Stimulated activated CD4-positive, alpha-beta T cell treated with anti-CD3 and anti-CD28 coated beads, Interleukin-2, amount 100 ng/mL, for 48 hours (primary cell): ENCODE measurements at places on chromosomes 5 and 9.

DNA sequence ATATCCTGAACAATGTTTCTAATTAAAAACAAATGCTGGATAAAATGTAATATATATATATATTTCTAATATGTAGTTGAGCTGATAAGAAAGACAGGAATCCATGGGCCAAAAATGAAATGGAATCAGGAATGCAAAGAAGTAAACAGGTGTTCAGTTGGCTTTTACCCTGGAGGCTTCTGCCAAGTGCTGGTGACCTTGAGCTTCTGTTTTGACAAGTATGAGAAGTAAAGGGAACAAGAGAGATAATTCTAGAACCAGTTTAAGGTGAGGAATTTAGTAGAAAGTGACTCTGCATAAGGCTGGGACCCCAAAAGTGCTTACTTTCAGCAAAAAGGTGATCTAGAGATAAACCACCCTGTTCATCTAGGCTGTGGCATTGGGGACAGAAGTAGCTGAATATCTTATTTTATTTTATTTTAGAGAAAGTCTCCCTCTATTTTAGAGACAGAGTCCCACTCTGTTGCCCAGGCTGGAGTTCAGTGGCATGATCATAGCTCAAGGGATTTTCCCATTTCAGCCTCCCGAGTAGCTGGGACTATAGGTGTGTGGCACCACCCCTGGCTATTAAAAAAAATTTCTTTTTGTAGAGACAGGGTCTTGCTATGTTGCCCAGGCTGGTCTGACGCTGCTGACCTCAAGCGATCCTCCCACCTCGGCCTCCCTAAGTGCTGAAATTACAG, 27.0 kb downstream of the DCAF10 start:
- DNase-seq, result no peak

DNA sequence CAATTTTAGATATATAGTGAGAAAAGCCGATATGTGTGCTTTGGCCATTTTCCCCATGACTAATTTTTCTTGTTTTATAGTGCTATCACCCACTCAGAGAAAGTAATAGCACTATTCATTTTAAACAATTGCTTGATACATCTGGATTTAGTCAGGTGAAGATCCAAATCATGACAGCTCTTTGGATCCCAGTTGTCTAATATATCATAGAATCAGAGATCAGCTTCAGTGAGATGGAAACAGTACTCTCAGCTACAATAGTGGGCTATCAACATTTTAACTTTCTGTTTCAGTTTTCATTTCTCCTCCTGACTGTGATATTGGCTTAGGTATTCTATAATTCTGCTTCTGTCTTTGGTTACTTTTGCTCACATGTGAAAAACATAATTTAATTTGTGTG, 38.7 kb downstream of the VCAN start:
- no peak for DNase-seq

GRCh38 chr5:35832762-35833161, 23.9 kb upstream of the IL7R start:
- no peak for DNase-seq

- no peak for DNase-seq
These were observed 82.3 kb downstream of the SLC38A9 start for GRCh38 chr5:55629815-55630214.

GRCh38 chr9:2241461-2241835, 226.3 kb downstream of the SMARCA2 start:
- DNase-seq, result no peak

- DNase-seq, result no peak
These were observed 110.4 kb upstream of the GRHPR start for GRCh38 chr9:37311938-37312708.

GRCh38 chr9:129675620-129676019, 10.2 kb downstream of the PRRX2 start:
- no peak for DNase-seq

DNA sequence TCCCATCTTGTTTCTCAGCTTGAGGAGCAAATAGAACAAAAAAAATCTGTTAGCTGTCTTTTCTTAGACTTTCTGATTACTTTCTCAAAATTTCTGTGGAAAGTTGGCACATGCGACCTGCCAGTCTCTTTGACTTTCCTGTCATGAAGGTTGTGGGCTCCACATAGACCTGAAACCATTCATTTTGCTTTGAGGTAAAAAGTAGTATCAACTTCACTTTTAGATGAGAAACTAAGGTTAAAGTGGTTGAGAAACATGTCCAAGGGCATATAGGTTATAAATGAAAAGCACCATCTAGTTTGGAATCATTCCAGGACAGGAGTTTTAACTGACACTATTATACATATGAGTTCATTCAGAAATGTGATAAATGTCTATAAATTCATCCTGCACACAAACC, 42.7 kb downstream of the ST8SIA4 start:
- DNase-seq, result no peak

DNA sequence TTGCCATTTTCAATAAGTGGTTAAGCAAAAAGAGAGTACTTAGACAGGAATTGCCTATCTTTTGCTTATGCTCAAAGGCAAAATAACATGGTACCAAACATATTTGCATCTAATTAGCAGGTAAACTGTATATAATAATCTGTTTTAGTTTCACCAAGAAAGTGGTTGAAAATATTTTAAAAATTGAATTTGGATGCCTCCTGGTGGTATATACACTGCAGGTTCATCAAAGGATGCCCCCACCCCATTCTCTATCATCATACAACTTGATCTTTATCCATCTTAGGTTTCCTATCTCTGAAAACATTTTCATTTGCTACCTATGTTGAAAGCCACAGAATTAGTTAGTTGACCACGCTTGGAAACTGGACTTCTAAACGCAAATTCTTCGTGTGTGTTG, 47.0 kb upstream of the MROH2B start:
- DNase-seq, result no peak

DNA sequence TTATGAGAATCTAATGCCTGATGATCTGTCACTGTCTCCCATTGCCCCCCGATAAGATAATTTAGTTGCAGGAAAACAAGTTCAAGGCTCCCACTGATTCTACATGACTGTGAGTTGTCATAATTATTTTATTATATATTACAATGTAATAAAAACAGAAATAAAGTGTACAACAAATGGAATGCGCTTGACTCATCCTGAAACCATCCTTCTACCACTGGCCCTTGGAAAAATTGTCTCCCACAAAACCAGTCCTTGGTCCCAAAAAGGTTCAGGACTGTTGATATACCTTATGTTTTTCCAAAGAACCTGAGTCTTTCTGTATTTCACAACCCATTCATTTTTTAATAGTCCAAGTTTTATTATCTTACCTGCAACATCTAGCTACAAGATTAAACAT, 403.5 kb downstream of the TAF11L14 start:
- no peak for DNase-seq

- DNase-seq, result no peak
These were observed 598 bp downstream of the MYO10 start for GRCh38 chr5:16935231-16936149.

DNA sequence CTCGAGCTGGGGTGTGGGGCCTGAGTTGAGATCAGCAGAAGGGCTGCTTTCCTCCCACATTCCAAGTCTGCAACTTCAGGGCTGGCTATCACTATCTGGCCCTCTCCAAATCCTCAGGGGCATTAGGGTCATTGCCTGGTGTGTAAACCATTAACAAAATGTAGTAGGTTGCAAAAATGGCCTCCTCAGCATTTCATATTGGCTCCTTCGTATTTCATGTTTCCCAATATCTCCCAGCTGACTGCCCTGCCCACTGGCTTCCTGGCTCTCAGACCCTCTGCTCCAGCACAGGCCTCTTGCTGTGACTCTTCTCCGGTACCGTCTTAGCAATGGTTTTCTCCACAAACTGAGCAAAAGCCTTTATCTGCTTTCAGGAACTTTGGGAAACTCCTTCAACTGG, 113.8 kb downstream of the GADD45G start:
- DNase-seq, result no peak

- DNase-seq, result no peak
These were observed 169.2 kb downstream of the HSPA4 start for GRCh38 chr5:133220851-133221674.

DNA sequence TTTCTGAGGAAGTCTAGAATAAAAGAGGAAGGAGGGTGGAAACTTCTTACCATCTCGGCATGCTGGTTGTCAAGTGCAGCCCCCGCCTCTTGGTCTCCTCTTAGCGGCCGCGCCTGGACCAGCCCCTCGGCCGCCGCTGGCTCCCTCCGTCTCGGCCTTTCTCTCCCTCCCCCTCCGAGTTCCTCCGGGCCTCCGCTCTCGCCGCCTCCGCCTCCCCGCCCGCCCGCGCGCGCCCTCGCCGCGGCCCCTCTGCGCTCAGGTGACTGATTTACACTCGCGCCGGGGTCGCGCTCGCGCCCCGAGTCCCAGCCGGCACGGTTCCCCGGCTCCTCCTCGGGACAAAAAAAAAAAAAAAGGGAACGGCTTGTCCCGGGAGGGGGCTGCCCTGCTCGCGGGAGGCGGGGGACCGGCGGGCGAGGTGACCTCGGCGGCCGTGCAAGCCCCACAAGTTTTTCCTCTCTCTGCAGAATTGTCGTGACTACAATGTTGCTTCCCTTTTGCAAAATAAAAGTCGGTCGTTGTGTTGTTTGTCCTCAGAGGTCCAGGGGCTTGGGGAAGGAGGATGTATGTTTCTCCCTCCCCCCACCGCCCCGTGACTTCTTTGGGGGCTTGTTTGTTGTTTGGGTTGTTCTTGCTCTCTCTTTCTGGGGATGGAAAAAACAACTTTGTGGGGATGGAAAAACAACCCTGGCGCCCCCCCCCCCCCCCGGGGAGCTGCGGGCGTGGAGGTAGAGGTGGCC, at the start of gene BNC2:
Gene BNC2 (minus strand): TSS at position 75 of the 740 bp plus-strand sequence. CDS start 22 bp downstream, at position 53.
- DNase-seq, result no peak

DNA sequence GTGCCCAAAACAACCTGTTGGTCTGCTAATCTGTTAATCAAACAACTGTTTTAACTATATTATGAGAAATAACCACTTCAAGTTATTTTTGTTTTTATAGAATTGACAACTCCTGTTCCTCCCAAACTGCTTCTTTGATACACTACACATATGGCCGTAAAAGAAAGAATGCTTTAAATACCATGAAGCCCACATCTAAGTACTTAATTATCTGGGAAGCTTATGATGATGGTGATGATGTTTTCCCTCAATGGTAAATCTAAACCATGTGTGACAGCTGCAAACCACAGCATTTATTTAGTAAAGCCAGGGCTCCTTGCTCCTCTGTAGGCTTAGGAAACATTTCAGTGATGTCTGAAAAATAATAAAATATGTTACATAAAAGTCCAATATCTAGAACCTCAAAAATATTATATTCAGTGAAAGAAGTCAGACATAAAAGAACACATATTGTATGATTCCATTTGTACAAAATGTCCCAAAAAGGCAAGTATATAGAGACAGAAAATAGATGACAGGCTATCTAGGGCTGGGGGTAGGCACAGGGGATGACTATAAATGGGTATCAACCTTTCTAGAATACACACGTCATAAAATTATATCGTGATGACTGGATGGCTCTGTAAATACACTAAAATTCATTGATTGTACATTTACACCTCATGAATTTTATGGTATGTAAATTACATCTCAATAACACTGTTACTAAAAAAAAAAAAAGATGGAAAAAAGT, 154.1 kb downstream of the EFNA5 start:
- no peak for DNase-seq

DNA sequence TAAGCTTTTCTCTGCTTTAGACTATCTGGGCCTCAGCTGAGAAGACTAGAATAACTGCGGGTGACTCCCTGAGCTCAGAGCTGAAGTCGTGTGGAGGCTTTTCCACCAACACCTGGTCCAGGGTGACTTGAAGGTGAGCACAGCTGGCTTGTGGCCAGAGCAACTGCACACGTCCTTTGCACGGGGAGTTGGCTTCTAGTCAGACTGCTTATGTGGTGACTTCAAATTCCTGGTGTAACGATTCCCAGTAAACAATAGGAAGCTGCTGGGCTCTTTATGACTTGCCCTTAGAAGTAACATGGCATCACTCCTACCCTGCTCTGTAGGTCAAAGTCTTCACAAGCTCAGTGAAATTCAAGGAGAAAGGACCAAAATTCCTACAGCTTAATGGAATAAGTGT, 800.6 kb upstream of the CDH6 start:
- DNase-seq, result no peak

GRCh38 chr9:77592476-77592875, 55.6 kb downstream of the GNA14 start:
- no peak for DNase-seq

- DNase-seq, result no peak
These were observed 91.7 kb downstream of the EDIL3 start for GRCh38 chr5:84292788-84293653.

DNA sequence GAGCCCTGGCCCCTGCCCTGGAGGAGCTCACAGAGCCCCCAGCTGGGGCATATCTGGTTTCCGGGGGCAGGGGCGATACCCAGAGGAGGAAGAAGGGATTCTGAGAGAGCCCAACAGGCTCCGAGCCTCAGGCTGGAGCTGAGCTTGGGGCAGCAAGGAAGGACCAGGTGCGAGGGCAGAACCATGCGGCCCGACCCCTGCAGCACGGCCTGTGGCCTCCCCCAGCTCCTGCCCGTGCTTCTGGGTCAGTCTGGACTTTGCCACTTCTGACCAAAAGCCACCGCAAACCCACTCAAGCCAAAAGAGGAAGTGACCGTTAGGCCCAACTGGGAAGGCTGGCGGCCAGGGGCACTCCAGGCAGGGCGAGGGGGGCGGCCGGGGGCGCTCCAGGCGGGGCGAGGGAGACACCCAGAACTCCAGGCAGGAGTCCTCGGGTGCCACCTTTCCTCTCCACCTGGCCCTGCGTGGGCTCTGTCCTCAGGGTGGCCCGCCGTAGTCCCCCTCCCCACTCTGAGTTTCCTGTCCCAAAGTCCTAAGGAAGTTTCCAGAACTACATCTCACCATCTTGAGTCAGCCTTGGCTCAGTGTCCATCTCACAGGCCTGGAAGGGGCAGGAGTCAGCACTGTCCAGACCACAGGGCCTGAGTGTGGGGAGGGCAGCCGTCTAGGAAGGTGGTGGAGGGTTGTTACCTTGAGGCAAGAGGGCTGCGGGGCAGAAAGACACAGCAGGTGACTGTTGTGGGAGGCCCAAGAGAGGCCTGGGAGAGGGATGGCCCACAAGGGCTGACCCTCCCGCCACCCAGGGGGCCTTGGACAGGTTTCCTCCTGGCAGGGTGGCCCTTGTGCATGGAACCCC, 946 bp upstream of the LTC4S start:
- DNase-seq, result no peak

DNA sequence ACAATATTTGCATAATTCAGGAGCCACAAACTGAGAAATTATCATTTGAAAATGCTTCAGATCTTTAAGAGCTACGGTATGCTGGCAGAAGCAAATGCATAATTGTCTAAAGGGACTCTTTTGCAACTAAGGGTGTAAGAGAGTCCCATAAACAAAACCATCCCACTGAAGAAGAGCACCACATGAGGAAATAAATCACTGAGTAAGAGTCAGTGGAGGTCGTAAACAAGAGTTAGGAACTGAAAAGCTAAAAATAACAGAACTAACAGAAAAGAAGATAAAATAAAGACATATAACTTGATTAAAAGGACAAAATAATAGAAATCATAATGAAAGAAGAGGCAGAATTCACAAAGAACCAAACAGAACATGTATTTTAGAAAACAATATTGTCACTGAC, 3.5 kb upstream of the SMC2 start:
- no peak for DNase-seq

GRCh38 chr5:55852503-55852902, 1.3 kb downstream of the IL31RA start:
- DNase-seq, result no peak

DNA sequence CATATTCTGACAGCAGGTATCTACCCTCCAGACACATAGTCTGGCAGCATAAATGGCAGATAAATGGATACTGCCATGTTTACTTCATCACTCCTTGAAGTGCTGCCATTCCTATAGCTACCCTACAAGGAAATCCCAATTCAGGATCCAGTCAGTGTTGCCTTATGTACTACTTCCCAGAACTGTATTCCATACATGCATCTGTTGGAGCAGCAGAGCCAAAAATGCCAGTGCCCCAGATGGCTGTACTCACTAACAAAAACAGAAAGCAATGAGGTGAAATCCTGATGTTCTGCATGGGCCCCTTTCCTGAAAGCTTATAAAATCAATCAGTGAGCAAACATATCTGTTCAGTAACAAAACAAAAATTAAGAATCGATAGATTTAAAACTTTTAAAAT, 490.0 kb upstream of the COX7C start:
- no peak for DNase-seq
